ENCODE measurements at places on chromosomes 5 and 9. TPM values are rescaled to one million over a fixed set of nuclear protein-coding genes. Genes with fewer than 3 reads are reported as not detected.

INIP gene
- 13.9 TPM for polyA plus RNA-seq

STING1 gene
- 26.4 TPM for polyA plus RNA-seq

PLPP1 gene
- 47.1 TPM for polyA plus RNA-seq

TMEM203 gene
- polyA plus RNA-seq, result 33.0 TPM

DRD1 gene
- not detected for polyA plus RNA-seq

LHX3 gene
- not detected for polyA plus RNA-seq

SLC25A2 gene
- 0.10 TPM for polyA plus RNA-seq

WDR31 gene
- polyA plus RNA-seq, result 1.7 TPM

ADCY2 gene
- polyA plus RNA-seq, result 51.8 TPM

CNTFR gene
- 44.9 TPM for polyA plus RNA-seq

TSSK1B gene
- polyA plus RNA-seq, result 0.13 TPM

SPATA31C1 gene
- 0.08 TPM for polyA plus RNA-seq

WDR36 gene
- 15.1 TPM for polyA plus RNA-seq

ANKRD34B gene
- polyA plus RNA-seq, result 0.16 TPM

LCN10 gene
- polyA plus RNA-seq, result 20.2 TPM

CARTPT gene
- polyA plus RNA-seq, result not detected

FBP1 gene
- 0.53 TPM for polyA plus RNA-seq

UNC5A gene
- polyA plus RNA-seq, result 1.7 TPM

TAF11L4 gene
- not detected for polyA plus RNA-seq

ADAMTS12 gene
- polyA plus RNA-seq, result 16.8 TPM

FKBP15 gene
- polyA plus RNA-seq, result 19.3 TPM

CAMK4 gene
- polyA plus RNA-seq, result 4.7 TPM

AGXT2 gene
- not detected for polyA plus RNA-seq

DDX4 gene
- polyA plus RNA-seq, result 0.06 TPM

CCIN gene
- 0.58 TPM for polyA plus RNA-seq

ZNF474 gene
- polyA plus RNA-seq, result 0.62 TPM

RETREG1 gene
- 69.5 TPM for polyA plus RNA-seq

PROB1 gene
- polyA plus RNA-seq, result 42.6 TPM

FOXD4 gene
- 2.0 TPM for polyA plus RNA-seq

RICTOR gene
- 17.1 TPM for polyA plus RNA-seq

FCN2 gene
- 0.16 TPM for polyA plus RNA-seq

SVEP1 gene
- 16.9 TPM for polyA plus RNA-seq

FAM163B gene
- polyA plus RNA-seq, result 0.16 TPM

EGFLAM gene
- polyA plus RNA-seq, result 46.6 TPM

SH2D3C gene
- polyA plus RNA-seq, result 16.5 TPM

ADAMTS13 gene
- 7.8 TPM for polyA plus RNA-seq

TAF11L5 gene
- not detected for polyA plus RNA-seq

RNF208 gene
- 2.5 TPM for polyA plus RNA-seq

CYLC2 gene
- not detected for polyA plus RNA-seq

SPATA31E1 gene
- polyA plus RNA-seq, result not detected

Measured in forelimb muscle (tissue), 1 donor.